Endothelial cell (in vitro differentiated cells): ENCODE measurements at places on chromosomes 3 and 15. TPM values are rescaled to one million over a fixed set of nuclear protein-coding genes. Genes with fewer than 3 reads are reported as not detected.

GRCh38 chr3:157088601-157089454 lies 71.1 kb downstream of the CCNL1 start:
- H3K4me3 ChIP-seq: peak overlapping the region; percentile 86
- H3K4me1 ChIP-seq: peaks cover 64% of the 10 kb centered on the region
- peak; percentile 95 for DNase-seq
- peak overlapping the region; percentile 94 for H3K27ac ChIP-seq

GRCh38 chr3:46576879-46577278 lies 10.8 kb upstream of the LRRC2 start:
- DNase-seq: peak; percentile 59
- H3K27ac ChIP-seq: peak overlapping the region; percentile 54
- H3K4me3 ChIP-seq: peak overlapping the region; percentile 85
- H3K4me1 ChIP-seq: peaks cover 42% of the 10 kb centered on the region
- peaks cover 1% of the 10 kb centered on the region for H3K27me3 ChIP-seq
- H3K36me3 ChIP-seq: no peaks in the 10 kb centered on the region

- H3K27me3 ChIP-seq: peaks cover 4% of the 10 kb centered on the region
- H3K4me3 ChIP-seq: no peak overlapping the region
- no peaks in the 10 kb centered on the region for H3K36me3 ChIP-seq
- no peak for DNase-seq
Measured at GRCh38 chr15:62444104-62445022, 279.3 kb upstream of the C2CD4B start.

DNA sequence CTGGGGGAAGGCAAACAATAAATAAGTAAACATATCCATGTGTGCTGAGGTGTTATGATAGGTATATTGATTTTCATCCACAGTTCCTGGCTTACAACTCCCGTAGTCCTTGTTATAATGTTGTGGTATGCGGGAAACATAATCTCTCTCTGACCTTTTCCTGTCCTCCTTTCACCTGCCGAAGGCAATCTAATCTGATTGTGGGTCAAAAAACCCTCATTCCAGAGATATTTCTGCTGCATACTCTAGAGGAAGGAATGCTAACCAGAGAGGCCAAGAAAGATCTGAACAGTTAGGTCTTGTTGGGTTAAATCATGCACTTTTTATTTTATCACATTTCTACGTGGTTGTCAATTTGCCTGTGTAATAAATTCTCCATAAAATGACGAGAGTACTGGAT lies 383.6 kb upstream of the SEMA6D start:
- H3K4me3 ChIP-seq: no peak overlapping the region
- H3K36me3 ChIP-seq: no peaks in the 10 kb centered on the region
- DNase-seq: no peak
- no peak overlapping the region for H3K27ac ChIP-seq
- H3K4me1 ChIP-seq: peaks cover 6% of the 10 kb centered on the region
- no peaks in the 10 kb centered on the region for H3K27me3 ChIP-seq

The ARGFX gene
- total RNA-seq: not detected

The ABHD6 gene
- 3.0 TPM for total RNA-seq

GRCh38 chr3:99637368-99638111 lies 854 bp upstream of the COL8A1 start:
- no peaks in the 10 kb centered on the region for H3K36me3 ChIP-seq
- peak; percentile 26 for DNase-seq
- peak overlapping the region; percentile 95 for H3K4me3 ChIP-seq
- peaks cover 12% of the 10 kb centered on the region for H3K4me1 ChIP-seq
- H3K27ac ChIP-seq: no peak overlapping the region

DNA sequence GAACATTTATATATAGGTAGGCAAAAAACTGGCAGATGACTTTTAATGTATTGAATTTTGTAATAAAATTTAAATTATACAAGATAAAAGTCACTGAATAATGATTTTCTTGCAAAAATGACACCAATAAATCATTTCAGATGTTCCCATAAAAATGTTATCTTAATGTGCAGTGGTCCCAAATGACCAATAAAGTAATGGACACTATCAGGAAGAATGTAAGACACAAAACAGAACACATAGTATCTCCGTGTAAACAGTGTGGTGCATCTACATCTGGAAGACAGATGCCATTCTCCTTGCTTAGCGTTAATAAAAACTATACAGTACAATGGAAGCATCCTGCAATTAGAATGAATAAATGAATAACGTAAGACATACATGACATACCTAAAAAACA lies 41.5 kb downstream of the FGF7 start:
- no peaks in the 10 kb centered on the region for H3K36me3 ChIP-seq
- no peaks in the 10 kb centered on the region for H3K4me1 ChIP-seq
- H3K27me3 ChIP-seq: no peaks in the 10 kb centered on the region
- no peak overlapping the region for H3K27ac ChIP-seq

The XCR1 gene
- total RNA-seq: not detected

The ZIC4 gene
- total RNA-seq: 2.2 TPM

DNA sequence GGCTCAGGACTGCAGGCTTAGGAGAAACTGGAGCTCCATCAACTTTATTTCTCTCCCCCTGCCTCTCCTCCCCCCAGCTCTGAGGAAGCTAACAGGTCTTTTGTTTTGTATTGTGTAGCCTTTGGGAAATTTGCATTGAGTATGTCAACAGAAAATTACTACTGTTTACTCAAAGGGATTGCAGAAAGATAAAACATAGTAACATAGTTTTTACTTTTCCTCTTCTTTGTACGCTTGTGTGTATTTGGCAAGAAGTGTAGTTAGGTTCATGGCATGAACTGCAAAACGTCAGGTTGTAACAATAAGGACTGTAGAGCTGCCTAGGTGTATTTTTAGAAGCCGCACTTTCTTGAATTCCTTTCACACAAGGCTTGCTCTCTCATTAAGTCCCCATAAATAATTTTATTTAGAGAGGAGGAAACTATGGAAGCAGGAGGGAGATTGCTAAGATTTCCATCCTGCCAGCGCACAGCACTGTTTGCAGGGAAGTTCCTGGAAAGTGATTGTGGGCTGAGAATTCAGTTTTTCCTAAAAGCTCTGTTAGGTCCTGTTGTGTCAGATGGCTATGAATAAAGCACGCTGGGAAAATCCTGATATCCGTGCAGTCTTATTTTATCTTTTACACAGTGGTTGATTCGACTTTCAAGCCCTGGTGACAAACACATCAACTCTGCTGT lies 21.1 kb upstream of the SATB1 start:
- H3K27ac ChIP-seq: no peak overlapping the region
- H3K4me3 ChIP-seq: peak overlapping the region; percentile 91
- peaks cover 12% of the 10 kb centered on the region for H3K27me3 ChIP-seq
- peaks cover 16% of the 10 kb centered on the region for H3K4me1 ChIP-seq

- peak overlapping the region; percentile 24 for H3K4me3 ChIP-seq
- peaks cover 9% of the 10 kb centered on the region for H3K4me1 ChIP-seq
- no peak for DNase-seq
- H3K27ac ChIP-seq: no peak overlapping the region
- H3K27me3 ChIP-seq: peaks cover 8% of the 10 kb centered on the region
- peaks cover 21% of the 10 kb centered on the region for H3K36me3 ChIP-seq
Measured at GRCh38 chr15:84638103-84638502, 16.0 kb downstream of the WDR73 start.

DNA sequence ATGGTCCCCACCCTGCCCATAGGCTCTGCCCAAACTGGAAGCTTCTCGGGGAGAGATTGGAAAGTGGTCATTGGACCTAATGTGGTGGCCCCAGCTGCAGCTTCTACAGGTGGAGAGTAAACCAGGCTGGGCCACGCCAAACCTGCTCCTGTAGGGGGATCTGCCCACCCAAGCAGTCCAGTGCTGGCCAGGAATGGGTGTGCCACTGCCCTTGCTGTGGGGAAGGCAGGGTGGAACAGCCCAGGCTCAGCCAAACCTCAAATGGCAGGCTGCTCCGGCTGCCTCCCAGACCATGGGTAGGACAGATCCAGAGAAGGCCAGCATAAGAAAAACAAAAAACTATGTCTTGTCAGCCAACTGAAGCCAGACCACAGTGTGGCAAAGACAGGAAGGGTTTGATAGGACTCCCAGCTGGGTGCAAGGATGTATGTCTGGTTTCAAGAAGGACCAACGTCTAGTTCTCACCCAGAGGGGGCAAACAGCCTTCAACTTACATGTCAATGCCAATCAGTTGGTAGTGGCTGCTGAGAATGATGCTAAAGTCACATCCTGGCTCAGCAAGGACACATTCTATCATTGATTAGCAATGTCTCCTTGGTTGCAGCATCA lies 267.3 kb downstream of the UACA start:
- H3K4me3 ChIP-seq: no peak overlapping the region
- H3K27me3 ChIP-seq: peaks cover 2% of the 10 kb centered on the region
- H3K4me1 ChIP-seq: peaks cover 11% of the 10 kb centered on the region

DNA sequence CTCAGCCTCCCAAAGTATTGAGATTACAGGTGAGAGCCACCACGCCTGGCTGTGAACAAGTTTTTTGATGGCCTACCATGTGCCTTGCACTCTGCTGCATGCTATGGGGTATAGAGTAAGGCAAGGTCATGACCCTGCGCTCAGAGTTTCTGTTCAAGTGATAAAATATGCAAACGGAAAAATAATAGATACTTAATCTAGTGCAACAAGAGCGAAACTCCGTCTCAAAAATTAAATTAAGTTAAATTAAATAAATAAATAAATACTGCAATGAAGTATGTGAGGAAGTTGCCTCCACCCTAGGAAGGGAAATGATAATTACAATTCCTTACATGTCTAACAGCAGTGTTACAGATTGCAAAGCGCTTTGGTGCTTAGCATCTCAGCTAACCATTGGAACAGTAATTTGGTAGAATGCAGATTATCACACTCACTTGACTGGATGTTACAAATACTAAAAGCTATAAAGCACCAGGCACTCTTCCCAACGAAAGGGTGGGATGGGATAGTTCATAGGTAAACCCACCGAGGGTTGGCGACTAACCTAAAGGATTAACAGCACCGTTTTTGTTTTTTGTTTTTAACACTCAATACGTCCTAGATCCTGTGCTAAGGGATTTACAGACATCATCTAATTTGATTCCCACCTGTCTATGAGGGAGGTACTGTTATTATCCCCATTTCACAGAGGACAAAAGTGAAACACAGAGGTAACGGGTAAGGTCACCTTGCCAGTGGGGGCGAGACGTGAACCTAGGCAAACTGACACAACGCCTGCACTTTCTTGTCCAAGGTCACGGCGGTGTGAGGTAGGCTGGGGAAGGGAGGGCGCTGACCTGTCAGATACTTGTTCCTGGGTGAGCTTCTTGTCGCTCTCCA lies 793 bp upstream of the FANCD2 start:
- H3K4me1 ChIP-seq: peaks cover 4% of the 10 kb centered on the region
- DNase-seq: no peak
- H3K27me3 ChIP-seq: peaks cover 2% of the 10 kb centered on the region
- peaks cover 18% of the 10 kb centered on the region for H3K36me3 ChIP-seq
- H3K27ac ChIP-seq: peak overlapping the region; percentile 89
- peak overlapping the region; percentile 98 for H3K4me3 ChIP-seq

GRCh38 chr15:60425461-60425860 lies 27.7 kb upstream of the ANXA2 start:
- H3K4me3 ChIP-seq: no peak overlapping the region
- H3K27me3 ChIP-seq: no peaks in the 10 kb centered on the region
- DNase-seq: no peak
- no peak overlapping the region for H3K27ac ChIP-seq

- H3K4me1 ChIP-seq: peaks cover 4% of the 10 kb centered on the region
- H3K27ac ChIP-seq: no peak overlapping the region
- peaks cover 5% of the 10 kb centered on the region for H3K27me3 ChIP-seq
- DNase-seq: peak; percentile 69
- H3K4me3 ChIP-seq: no peak overlapping the region
Measured at GRCh38 chr3:141303481-141304223, 64.7 kb upstream of the ZBTB38 start.

The OCA2 gene
- total RNA-seq: not detected

- peak overlapping the region; percentile 82 for H3K27ac ChIP-seq
- H3K4me3 ChIP-seq: peak overlapping the region; percentile 15
- H3K36me3 ChIP-seq: peaks cover 7% of the 10 kb centered on the region
- peak; percentile 38 for DNase-seq
- H3K27me3 ChIP-seq: peaks cover 18% of the 10 kb centered on the region
Measured at GRCh38 chr3:42588625-42589024, 2.0 kb upstream of the SS18L2 start.

The RASGRF1 gene
- not detected for total RNA-seq

DNA sequence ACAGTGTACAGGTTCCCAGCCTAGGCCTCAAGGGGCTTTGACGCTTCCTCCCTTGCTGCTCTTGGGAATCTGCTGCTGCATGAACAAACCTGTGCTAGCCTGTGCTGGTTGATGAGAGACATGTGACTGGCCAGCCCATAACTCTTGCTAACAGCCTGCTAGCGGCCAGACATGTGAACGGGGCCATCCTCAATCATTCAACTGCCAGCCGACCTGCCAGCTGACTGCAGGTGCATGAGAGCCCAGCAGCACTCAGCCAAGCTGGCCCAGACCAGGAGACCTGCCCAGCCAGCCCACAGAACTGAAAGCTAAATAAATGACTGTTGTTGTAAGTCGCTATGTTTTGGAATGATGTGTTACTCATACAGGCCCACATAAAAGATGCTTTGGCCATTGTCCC lies 82.4 kb upstream of the DLG1 start:
- DNase-seq: no peak
- H3K4me1 ChIP-seq: peaks cover 5% of the 10 kb centered on the region

DNA sequence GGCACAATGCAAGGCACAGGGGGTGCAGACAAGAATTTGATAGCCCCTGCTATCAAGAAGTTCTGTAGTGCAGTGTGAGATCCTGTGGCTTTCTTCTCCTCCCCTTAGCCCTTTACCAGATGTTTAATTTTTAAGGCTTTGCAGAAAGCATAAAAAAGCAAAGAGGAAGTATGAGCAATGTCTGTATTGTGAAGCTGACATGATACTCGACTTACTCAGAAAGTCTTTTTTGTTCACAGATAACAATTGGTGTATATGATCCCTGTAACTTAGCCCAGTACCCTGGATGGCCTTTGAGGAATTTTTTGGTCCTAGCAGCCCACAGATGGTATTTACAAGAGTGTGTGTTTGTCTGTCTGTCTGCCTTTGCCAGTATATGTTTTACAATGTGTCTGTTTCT lies 58.9 kb downstream of the ATG7 start:
- no peak for DNase-seq
- H3K27ac ChIP-seq: no peak overlapping the region
- H3K4me1 ChIP-seq: peaks cover 6% of the 10 kb centered on the region
- H3K4me3 ChIP-seq: no peak overlapping the region
- peaks cover 2% of the 10 kb centered on the region for H3K27me3 ChIP-seq
